Epithelial cell of umbilical artery (primary cell): ENCODE measurements at places on chromosomes 6 and 20. TPM values are rescaled to one million over a fixed set of nuclear protein-coding genes. Genes with fewer than 3 reads are reported as not detected.

Gene C20orf204
- 2.6 and 3.0 TPM in 2 replicates for total RNA-seq

Gene FAXC
- 1.1 and 2.6 TPM in 2 replicates for total RNA-seq

Gene TNFRSF6B
- total RNA-seq: 7.1 and 41.5 TPM in 2 replicates

Gene TRIM10
- not detected in 2 replicates for total RNA-seq

Gene SLC32A1
- not detected in 2 replicates for total RNA-seq

Gene ARFRP1
- total RNA-seq: 31.2 and 41.9 TPM in 2 replicates
